ENCODE measurements at places on chromosomes 1 and 21. TPM values are rescaled to one million over a fixed set of nuclear protein-coding genes. Genes with fewer than 3 reads are reported as not detected.

The CFHR2 gene
- not detected for total RNA-seq

The VSIG8 gene
- not detected for total RNA-seq

The C8A gene
- total RNA-seq, result not detected

The S100A6 gene
- 1,797 TPM for total RNA-seq

GRCh38 chr1:3056641-3057040, 12.4 kb upstream of the PRDM16 start:
- H3K4me3 ChIP-seq, result no peak overlapping the region
- DNase-seq, result no peak
- H3K36me3 ChIP-seq, result no peaks in the 10 kb centered on the region
- no peak overlapping the region for H3K27ac ChIP-seq
- no peaks in the 10 kb centered on the region for H3K27me3 ChIP-seq

GRCh38 chr1:116112388-116113140, 1.4 kb downstream of the MAB21L3 start:
- peaks cover 13% of the 10 kb centered on the region for H3K4me1 ChIP-seq
- no peak overlapping the region for H3K27ac ChIP-seq
- no peaks in the 10 kb centered on the region for H3K27me3 ChIP-seq
- no peak overlapping the region for H3K4me3 ChIP-seq

DNA sequence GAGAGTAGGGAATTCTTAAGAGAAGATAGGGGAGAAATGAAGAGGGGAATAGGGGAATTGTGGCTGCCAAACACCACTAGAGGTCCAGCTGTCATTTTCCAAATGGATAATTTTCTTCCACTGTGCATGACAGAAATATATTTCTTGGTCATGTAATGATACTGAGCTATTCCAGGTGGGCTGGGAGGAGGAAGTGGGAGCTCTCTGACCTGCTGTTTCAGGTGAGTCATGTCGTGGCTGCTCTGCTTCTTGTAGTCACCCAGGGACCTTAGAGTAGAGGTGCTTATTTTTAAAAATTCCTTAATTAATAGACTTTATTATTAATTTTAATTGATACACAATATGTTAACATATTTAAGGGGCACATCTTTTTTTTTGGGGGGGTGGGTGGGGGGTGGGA, 11.9 kb downstream of the PDE4B start:
- no peak overlapping the region for H3K4me3 ChIP-seq
- no peaks in the 10 kb centered on the region for H3K27me3 ChIP-seq
- no peaks in the 10 kb centered on the region for H3K4me1 ChIP-seq
- no peak overlapping the region for H3K27ac ChIP-seq

GRCh38 chr1:210467440-210468043, 138.8 kb downstream of the HHAT start:
- H3K27ac ChIP-seq, result no peak overlapping the region
- DNase-seq, result no peak
- no peaks in the 10 kb centered on the region for H3K36me3 ChIP-seq

DNA sequence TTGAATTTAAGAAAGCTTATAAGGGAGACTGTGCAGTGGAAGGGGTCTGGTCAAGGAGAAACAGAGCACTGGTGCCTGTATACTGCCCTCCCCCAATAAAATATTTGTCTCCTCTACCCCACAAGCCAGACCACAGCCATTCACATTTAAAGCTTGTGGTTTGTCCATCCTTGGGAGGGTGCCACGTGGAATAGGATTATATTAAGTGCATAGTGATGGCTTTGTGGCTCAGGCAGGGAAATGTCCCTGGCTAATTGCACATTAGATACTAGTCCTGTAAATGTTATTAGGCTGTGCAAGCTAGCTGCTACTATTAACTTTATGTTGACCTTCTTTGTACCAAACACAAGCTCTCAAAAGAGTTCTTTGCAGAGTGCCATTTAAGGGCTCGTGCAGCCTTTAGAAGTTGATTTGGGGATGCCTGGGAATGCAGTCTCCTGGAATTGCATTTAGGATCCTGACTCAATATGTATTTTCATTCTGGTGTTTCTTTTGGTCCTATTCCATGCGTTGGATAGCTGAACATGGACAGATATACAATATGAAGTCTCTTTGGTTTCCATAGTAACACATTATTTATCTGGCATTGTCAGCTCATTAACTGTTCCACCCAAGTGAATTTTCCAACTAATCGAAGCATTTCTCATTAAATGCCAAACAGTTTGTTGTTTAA, 210.6 kb downstream of the ROR1 start:
- H3K27me3 ChIP-seq, result no peaks in the 10 kb centered on the region
- H3K4me1 ChIP-seq, result no peaks in the 10 kb centered on the region
- no peak overlapping the region for H3K27ac ChIP-seq

DNA sequence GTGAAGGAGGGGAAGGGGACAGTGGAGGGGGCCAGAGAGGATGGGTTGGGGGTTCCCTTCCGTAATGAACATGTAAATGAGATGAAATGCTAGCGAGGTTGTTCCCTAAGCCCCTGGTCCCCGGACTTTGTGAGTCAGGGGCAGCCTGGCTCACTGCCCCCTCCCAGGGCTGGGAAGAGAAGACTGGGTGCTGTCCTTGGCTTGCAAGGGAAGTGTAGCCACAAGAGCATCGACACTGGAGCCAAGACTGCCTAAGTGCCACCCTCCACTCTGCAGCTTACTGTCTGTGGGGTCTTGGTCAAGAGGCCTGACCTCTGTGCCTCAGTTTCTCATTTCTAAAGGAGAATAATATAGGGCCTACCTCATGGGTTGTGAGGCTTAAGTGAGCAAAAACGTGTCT, 483 bp downstream of the PEAR1 start:
- peaks cover 8% of the 10 kb centered on the region for H3K4me1 ChIP-seq
- H3K27ac ChIP-seq, result peak overlapping the region; percentile 84
- H3K4me3 ChIP-seq, result peak overlapping the region; percentile 30
- no peak for DNase-seq
- H3K27me3 ChIP-seq, result peaks cover 8% of the 10 kb centered on the region

- no peaks in the 10 kb centered on the region for H3K27me3 ChIP-seq
- no peak for DNase-seq
- no peak overlapping the region for H3K4me3 ChIP-seq
These were observed 167.9 kb downstream of the ASTN1 start for GRCh38 chr1:176996456-176997090.

- peaks cover 7% of the 10 kb centered on the region for H3K4me1 ChIP-seq
- no peak overlapping the region for H3K4me3 ChIP-seq
- no peak for DNase-seq
- H3K27ac ChIP-seq, result peak overlapping the region; percentile 57
- no peaks in the 10 kb centered on the region for H3K36me3 ChIP-seq
These were observed 94.3 kb downstream of the RNF220 start for GRCh38 chr1:44499306-44499705.

DNA sequence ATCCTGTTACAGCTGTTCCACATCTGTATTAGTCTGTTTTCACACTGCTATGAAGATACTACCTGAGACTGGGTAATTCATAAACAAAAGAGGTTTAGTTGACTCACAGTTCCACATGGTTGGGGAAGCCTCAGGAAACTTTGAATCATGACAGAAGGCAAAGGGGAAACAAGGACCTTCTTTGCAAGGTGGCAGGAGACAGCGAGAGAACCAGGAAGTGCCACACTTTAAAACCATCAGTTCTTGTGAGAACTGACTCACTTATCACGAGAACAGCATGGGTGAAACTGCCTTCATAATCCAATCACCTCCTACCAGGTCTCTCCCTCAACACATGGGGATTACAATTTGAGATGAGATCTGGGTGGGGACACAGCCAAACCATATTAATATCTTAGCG, 110.3 kb upstream of the TRABD2B start:
- H3K4me3 ChIP-seq, result no peak overlapping the region
- no peak overlapping the region for H3K27ac ChIP-seq
- H3K4me1 ChIP-seq, result no peaks in the 10 kb centered on the region
- H3K36me3 ChIP-seq, result no peaks in the 10 kb centered on the region
- no peaks in the 10 kb centered on the region for H3K27me3 ChIP-seq
- DNase-seq, result no peak
